ENCODE measurements at places on chromosomes 1 and 21. TPM values are rescaled to one million over a fixed set of nuclear protein-coding genes. Genes with fewer than 3 reads are reported as not detected.
A peak's percentile ranks its signal among the peaks of the same experiment; 100 is the strongest.

DNA sequence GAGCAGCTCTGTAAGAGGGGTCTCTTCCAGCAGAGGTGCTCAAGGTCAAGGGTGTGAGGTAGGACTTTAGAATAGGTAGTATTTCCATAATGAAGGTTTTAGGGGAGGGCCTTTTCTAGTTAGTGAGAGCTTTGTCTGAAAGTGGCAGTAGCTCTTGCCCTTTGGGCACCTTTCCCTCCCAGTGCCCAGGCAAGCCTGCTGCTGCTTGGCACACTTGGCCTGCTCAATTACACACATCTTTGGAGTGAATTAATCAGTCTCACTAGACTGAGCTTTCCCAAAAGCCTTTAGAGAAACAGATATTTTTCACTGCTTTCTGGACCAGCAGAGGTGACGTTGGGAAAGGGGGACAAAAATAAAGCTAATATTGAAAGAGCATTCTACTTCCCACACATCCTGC, 48.0 kb downstream of the MAB21L3 start:
- no peak for DNase-seq
- peaks cover 2% of the 10 kb centered on the region for H3K36me3 ChIP-seq
- peaks cover 10% of the 10 kb centered on the region for H3K27me3 ChIP-seq
- no peaks in the 10 kb centered on the region for H3K4me1 ChIP-seq
- H3K27ac ChIP-seq, result no peak overlapping the region

DNA sequence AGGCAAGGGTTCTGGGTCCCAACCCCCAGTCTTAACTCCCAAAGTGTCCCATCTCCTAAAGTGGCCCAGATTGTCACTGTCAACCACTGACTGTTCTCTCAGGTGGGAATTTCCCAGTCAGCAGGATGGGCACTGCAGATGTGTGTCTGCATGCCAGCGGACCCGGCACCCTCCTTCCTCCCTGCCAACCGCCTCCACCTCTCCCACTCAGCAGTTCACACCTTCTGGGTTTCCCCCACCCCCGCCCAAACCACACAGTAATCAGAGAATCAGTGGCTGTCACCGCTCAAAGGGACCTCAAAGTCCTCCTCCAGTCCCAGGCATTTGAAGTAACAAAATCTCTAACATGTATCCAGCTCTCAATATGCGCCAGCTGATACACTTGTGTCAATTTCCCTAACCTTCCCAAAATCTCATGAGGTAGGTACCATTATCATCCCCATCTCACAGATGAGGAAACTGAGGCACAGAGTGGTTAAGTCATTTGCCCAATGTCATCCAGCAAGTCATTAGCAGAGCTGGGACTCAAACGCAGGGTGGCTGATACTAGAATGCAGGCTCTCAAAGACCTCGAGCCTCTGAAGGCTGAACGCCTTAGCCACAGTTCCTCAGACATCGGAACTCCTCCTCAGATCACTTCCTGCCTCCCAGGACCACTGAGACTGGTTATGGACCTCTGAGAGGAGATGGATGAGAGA, 4.8 kb downstream of the RUNX3 start:
- peak overlapping the region; percentile 95 for H3K27ac ChIP-seq
- peak; percentile 85 for DNase-seq
- H3K36me3 ChIP-seq, result peaks cover 46% of the 10 kb centered on the region

GRCh38 chr1:37068897-37069296, 34.6 kb upstream of the GRIK3 start:
- peaks cover 15% of the 10 kb centered on the region for H3K27me3 ChIP-seq
- H3K27ac ChIP-seq, result no peak overlapping the region
- H3K4me1 ChIP-seq, result no peaks in the 10 kb centered on the region
- no peaks in the 10 kb centered on the region for H3K36me3 ChIP-seq
- DNase-seq, result no peak

- no peak overlapping the region for H3K4me3 ChIP-seq
- H3K27ac ChIP-seq, result no peak overlapping the region
- H3K27me3 ChIP-seq, result no peaks in the 10 kb centered on the region
These were observed 555.9 kb downstream of the USP25 start for GRCh38 chr21:16285605-16286126.

DNA sequence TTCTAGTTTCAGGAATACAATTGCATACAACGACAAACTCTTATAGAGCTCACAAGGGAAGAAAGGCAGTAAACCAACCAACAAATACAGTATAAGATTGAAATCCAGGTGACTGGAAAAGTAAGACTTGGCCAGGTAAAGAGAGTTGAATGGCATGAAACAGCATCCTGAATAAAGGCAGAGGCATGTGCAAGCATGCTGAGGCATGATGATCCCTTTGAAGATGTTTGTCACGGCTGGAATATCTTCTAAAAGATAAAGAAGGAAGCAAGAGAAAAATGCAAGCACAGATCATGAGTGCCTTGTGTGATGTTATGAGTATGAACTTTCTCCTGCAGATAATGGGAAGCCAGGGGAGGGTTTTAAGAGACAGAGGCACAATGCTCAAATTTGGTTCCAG, 83.3 kb upstream of the SPATA6 start:
- H3K36me3 ChIP-seq, result no peaks in the 10 kb centered on the region
- peaks cover 16% of the 10 kb centered on the region for H3K27me3 ChIP-seq
- no peak for DNase-seq
- H3K4me1 ChIP-seq, result no peaks in the 10 kb centered on the region
- no peak overlapping the region for H3K4me3 ChIP-seq

DNA sequence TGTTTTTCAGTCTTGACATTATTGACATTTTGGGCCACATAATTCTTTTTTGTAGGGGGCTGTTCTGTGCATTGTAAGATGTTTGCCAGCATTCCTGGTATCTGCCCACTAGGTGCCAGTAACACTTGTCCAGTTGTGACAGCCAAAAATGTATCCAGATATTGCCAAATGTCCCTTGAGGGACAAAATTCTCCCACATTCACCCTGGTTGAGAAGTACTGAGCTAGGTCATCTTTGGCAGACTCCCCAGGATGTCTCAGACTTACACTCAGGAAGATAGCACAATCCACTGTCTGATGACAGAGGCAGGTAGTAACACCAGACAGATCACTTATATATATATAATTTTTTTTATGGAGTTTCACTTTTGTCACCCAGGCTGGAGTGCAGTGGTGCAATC, 5.9 kb downstream of the CD48 start:
- H3K4me1 ChIP-seq, result peaks cover 3% of the 10 kb centered on the region
- no peaks in the 10 kb centered on the region for H3K27me3 ChIP-seq
- H3K4me3 ChIP-seq, result no peak overlapping the region
- H3K36me3 ChIP-seq, result peaks cover 21% of the 10 kb centered on the region

DNA sequence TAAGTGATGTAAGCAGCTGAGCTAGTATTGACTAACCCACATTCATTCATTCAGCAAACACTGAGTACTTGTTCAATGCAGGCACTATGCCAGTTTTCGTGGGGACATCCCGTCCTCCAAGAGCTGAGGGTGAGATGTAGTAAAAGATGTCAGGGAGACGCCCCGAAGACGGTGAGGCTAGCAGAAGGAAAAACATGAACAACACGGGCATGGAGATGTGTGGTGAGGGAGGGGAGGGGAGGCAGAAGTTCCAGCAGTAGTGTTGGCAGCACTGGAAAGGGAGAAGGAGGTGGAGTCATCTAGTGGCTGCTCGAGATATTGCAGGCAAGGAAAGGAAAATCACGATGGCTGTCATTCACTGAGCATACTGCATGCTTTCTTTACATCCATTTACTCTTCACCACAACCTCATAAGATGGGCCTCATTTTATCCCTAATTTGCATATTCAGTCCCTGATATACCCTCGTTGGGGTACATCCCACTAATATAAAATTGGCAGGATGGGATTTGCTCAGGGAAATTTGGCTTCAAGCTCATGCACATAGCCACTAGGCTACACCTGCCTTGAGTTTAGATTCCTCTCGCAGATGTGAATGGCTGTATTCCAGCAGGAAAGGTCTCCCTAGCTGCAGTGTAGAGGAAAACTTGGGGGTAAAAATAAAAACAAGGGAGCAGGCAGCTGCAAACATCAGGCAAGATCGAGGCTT, 14.5 kb downstream of the PDZK1IP1 start:
- H3K4me1 ChIP-seq, result peaks cover 19% of the 10 kb centered on the region
- H3K27me3 ChIP-seq, result peaks cover 48% of the 10 kb centered on the region
- no peak overlapping the region for H3K4me3 ChIP-seq
- no peaks in the 10 kb centered on the region for H3K36me3 ChIP-seq

- H3K4me3 ChIP-seq, result no peak overlapping the region
- peak; percentile 81 for DNase-seq
- no peak overlapping the region for H3K27ac ChIP-seq
- H3K36me3 ChIP-seq, result peaks cover 2% of the 10 kb centered on the region
- no peaks in the 10 kb centered on the region for H3K27me3 ChIP-seq
These were observed 5.3 kb downstream of the PSRC1 start for GRCh38 chr1:109277434-109278204.

DNA sequence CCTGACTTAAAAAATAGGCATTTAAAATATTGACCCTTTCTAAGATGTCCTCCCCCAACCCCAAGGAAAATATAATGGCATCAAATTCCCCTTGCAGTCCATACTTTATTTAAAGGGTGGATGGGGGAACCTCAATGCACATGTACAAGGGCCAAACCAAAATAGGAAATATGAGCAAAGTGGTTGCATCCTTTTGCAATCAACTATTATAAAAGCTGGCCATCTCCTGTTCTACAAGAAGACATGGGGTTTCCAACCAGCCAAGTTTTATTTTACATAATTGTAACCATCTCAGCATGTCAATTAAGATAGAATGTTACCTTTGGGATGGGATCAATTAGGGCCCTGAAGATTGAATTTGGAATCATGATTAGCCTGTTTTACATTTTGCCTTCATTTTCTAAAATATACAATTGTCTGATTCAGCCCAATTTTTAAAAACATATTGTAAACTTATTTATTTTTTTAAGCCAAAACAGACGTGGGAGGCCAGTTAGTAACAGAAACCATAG, 146.7 kb upstream of the NFIA start:
- no peak overlapping the region for H3K4me3 ChIP-seq
- peaks cover 5% of the 10 kb centered on the region for H3K4me1 ChIP-seq
- H3K27me3 ChIP-seq, result peaks cover 26% of the 10 kb centered on the region
- no peaks in the 10 kb centered on the region for H3K36me3 ChIP-seq
- DNase-seq, result no peak

- no peak overlapping the region for H3K27ac ChIP-seq
- DNase-seq, result no peak
- H3K36me3 ChIP-seq, result no peaks in the 10 kb centered on the region
- peaks cover 26% of the 10 kb centered on the region for H3K4me1 ChIP-seq
These were observed 7.5 kb downstream of the FHAD1 start for GRCh38 chr1:15254559-15254958.

GRCh38 chr1:68479501-68479900, 17.4 kb downstream of the DEPDC1 start:
- H3K27ac ChIP-seq, result no peak overlapping the region
- no peaks in the 10 kb centered on the region for H3K27me3 ChIP-seq
- no peaks in the 10 kb centered on the region for H3K4me1 ChIP-seq

- H3K36me3 ChIP-seq, result no peaks in the 10 kb centered on the region
- H3K4me3 ChIP-seq, result no peak overlapping the region
- no peak for DNase-seq
- no peak overlapping the region for H3K27ac ChIP-seq
These were observed 32.3 kb upstream of the TARDBP start for GRCh38 chr1:10980094-10980577.

GRCh38 chr1:97593192-97593591, 327.6 kb downstream of the DPYD start:
- H3K36me3 ChIP-seq, result peaks cover 8% of the 10 kb centered on the region
- DNase-seq, result no peak
- H3K27me3 ChIP-seq, result no peaks in the 10 kb centered on the region
- H3K4me1 ChIP-seq, result no peaks in the 10 kb centered on the region
- no peak overlapping the region for H3K4me3 ChIP-seq

DNA sequence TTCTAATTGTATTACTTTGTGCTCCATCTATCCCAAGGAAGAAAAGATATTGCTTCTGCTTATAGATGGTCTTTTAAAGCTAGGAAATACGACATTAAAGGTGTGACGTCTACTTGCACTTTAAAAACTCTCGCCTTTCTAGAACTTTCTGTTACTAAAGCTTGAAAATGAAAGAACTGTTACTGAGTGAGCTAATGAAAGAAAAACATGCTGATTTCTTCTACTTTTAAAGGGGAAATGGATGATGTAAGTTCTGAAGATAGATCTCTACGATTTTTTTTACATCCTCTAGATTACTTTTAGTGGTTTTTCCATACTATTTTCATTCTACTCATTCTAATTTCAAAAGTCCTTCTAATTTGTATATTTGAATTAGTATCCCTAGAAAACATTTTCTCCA, 387.5 kb downstream of the USP25 start:
- DNase-seq, result no peak
- H3K4me1 ChIP-seq, result no peaks in the 10 kb centered on the region
- H3K27me3 ChIP-seq, result no peaks in the 10 kb centered on the region
- H3K36me3 ChIP-seq, result peaks cover 2% of the 10 kb centered on the region

DNA sequence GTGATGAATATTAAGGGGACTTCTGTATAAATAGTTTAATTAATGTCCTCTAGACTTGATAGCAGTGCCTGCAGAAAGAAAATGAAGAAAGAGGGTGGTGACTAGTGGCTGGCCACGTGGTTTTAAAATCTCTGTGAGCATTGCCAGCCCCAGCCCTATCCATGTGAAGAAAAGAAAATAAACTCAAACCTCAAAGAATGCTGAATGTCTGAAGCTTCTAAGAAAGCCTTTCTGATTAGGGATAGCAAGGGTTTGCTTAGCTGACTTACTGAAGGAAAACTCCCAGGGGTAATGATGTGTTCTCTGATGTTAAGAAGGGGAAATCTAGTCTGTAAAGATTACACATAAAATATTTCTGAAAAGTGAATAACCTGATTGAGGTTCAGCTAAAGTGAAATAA, 31.8 kb downstream of the ADGRL2 start:
- no peak overlapping the region for H3K27ac ChIP-seq
- H3K36me3 ChIP-seq, result no peaks in the 10 kb centered on the region
- no peak for DNase-seq
- no peak overlapping the region for H3K4me3 ChIP-seq

- H3K4me1 ChIP-seq, result peaks cover 23% of the 10 kb centered on the region
- H3K4me3 ChIP-seq, result no peak overlapping the region
- no peak overlapping the region for H3K27ac ChIP-seq
These were observed 16.6 kb upstream of the LGALS8 start for GRCh38 chr1:236507022-236507700.

GRCh38 chr1:157844089-157844830, 2.7 kb upstream of the CD5L start:
- no peaks in the 10 kb centered on the region for H3K27me3 ChIP-seq
- no peak overlapping the region for H3K4me3 ChIP-seq
- no peaks in the 10 kb centered on the region for H3K36me3 ChIP-seq
- DNase-seq, result no peak
- H3K27ac ChIP-seq, result no peak overlapping the region

Gene RGS13
- not detected for total RNA-seq

Gene TFAP2E
- 1.9 TPM for total RNA-seq

Gene DNAJC8
- total RNA-seq, result 61.9 TPM

Gene GOLT1A
- total RNA-seq, result 0.58 TPM

Gene SARS1
- total RNA-seq, result 456 TPM

Gene FYB2
- total RNA-seq, result not detected

Gene NMNAT2
- total RNA-seq, result not detected

Gene KRTAP10-6
- not detected for total RNA-seq

Gene MASP2
- total RNA-seq, result 0.19 TPM

Gene CENPF
- total RNA-seq, result 96.3 TPM

Gene ADCY10
- 0.07 TPM for total RNA-seq

Gene ANKRD45
- not detected for total RNA-seq

Measured in activated T-cell treated with anti-CD3 and anti-CD28 coated beads, Interleukin-2, amount 50 U/mL, for 72 hours (primary cell).